ENCODE measurements at places on chromosomes 7 and 10.

GRCh38 chr10:99115703-99116102 is 119.9 kb downstream of the HPSE2 start:
- no peak for DNase-seq

- no peak for DNase-seq
These were observed 65.9 kb upstream of the FZD1 start for GRCh38 chr7:91198371-91198770.

GRCh38 chr10:17735166-17735941 is 16.6 kb upstream of the TMEM236 start:
- no peak for DNase-seq

DNA sequence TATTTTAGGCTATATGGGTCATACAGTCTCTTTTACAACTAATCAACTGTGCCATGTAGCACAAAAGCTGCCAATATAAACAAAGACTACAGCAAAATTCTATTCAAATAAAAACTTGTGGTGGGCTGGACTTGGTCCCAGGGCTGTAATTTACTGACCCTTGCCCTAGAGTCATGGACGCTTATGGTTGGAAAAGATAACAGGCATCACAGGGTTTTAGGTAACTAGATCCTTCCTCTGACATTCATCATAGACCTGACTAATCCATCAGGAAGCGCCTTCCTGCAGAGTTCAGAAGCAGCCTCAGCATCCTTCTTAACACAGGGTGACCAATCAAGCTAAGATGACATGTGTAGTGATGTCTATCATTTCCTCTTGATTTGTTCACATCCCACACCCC is 40.2 kb upstream of the GPAM start:
- DNase-seq, result no peak

- DNase-seq, result peak; percentile 63
These were observed 59.7 kb upstream of the PRSS1 start for GRCh38 chr7:142689439-142690120.

DNA sequence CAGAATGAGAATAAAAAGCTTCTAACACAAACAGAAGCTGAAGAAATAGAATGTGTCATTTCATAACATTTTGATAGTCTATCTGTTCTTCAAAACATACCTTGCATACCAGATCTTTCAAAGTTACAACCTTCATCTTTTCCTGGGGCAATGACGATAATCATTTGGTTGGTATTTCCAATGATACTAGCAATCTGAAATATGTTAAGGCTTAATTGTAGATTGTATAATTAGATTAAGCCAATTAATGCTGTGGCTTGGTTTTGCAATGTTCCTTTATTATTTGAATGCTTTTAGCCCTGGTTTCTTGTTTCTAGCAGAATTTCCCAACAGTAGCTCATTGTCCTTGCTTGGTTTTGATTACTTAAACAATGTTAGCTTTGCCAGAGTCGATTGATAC is 84.6 kb downstream of the CABCOCO1 start:
- DNase-seq, result no peak

DNA sequence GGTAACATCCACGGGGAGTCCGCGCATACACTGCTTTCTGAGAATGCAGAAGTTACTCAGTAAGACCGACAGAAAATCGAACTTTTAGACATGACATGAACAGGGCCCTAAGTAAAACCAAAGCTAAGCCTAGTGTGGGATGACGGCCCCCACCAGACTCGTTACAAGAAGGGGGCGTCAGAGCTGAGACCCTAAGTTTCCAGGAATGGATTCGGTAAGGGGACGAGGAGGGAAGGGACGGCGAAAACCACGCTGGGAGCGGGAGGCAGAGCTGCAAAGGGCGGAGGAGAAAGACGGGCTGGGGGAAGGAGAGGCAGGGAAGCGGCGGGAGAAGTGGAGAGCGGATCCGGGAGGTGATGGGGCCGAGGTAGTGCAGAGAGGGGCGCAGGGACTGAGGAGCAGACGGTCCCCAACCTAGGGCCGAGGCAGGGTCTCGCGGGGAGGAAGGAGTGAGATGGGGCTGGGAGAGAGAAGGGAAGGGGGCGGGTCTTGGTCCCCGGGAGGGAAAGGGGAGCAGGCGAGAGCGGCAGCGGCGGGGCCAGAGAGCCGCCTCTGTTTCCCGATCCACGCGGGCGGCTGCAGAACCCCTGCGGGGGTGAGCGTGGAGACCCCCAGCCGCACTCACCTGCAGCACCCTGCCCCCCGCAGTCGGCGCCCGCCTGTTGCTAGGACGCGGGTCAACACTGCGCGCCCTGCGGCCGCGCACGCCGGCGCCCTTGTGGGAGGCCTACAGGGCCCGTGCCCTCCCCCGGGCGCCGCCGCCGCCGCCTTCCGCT is 513 bp downstream of the ODAD2 start:
- DNase-seq, result no peak

DNA sequence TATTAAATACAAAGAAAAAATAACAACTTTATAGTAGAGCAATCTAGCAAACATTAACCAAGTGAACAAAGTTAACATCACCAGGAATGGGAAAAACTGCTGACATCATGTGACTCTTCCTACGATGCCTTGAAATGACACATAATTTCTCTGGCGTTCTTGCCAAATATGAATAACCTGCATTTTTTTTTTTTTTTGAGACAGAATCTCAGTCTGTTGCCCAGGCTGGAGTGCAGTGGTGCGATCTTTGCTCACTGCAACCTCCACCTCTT is 126.5 kb upstream of the VKORC1L1 start:
- DNase-seq, result no peak

GRCh38 chr10:114855776-114856543 is 34.4 kb downstream of the FHIP2A start:
- DNase-seq, result no peak

- DNase-seq, result no peak
These were observed 47.6 kb downstream of the STK17A start for GRCh38 chr7:43630482-43630881.

DNA sequence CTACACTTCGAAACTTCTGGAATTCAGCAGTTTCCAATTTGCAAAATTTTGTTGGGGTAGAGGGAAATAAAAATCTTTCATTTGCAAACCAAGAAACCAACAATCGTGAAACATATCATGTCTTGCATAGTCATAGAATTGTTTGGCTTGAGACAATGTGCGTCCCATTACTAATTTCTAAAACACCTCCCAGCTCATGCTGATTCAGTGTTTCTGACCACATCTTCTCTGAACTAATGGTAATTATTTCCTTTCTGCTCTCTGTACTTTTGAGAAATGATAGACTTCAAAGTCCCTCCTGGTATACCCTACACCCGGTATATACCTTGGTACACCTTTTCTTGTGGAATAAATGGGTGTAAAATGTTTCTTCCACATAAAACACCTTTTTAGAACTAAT is 41.8 kb upstream of the TSPAN13 start:
- DNase-seq, result no peak

GRCh38 chr7:139645572-139646523 is 122.4 kb downstream of the CLEC2L start:
- DNase-seq, result peak; percentile 76

- DNase-seq, result no peak
These were observed 75.3 kb downstream of the NDUFB2 start for GRCh38 chr7:140771826-140772225.

- DNase-seq, result no peak
These were observed 2.3 kb upstream of the TAX1BP1 start for GRCh38 chr7:27737616-27738015.

DNA sequence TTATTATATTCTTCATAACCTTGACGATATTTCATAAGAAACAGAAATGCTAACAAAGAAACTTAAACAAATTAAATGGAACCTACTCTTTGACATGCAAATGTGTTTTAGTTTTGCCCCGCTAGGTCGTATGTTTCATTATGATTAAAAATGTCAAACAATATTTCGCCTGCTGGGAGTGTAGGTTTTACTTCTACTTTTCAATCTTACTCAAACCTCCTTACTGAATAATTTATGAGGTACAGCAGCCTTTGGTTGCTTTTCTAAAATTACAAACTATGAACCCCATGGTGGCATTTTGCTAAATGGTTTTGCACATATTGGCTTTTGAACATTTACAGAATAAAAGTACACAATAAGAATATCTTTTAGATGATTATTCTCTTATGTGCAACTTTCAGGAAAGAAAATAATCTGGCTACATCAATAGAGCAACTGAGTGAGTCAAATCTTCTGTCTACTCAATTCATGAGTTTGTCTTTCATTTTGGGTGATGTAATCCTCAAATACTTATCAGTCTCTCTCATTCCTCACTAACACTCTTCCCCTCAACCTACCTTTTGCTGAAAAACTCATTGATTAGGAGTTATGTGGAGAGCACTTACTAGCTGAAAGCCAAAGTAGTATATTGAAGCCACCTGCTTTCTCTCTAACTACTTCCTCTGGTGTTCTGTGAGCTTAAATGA is 1226.4 kb downstream of the XPNPEP1 start:
- DNase-seq, result no peak

DNA sequence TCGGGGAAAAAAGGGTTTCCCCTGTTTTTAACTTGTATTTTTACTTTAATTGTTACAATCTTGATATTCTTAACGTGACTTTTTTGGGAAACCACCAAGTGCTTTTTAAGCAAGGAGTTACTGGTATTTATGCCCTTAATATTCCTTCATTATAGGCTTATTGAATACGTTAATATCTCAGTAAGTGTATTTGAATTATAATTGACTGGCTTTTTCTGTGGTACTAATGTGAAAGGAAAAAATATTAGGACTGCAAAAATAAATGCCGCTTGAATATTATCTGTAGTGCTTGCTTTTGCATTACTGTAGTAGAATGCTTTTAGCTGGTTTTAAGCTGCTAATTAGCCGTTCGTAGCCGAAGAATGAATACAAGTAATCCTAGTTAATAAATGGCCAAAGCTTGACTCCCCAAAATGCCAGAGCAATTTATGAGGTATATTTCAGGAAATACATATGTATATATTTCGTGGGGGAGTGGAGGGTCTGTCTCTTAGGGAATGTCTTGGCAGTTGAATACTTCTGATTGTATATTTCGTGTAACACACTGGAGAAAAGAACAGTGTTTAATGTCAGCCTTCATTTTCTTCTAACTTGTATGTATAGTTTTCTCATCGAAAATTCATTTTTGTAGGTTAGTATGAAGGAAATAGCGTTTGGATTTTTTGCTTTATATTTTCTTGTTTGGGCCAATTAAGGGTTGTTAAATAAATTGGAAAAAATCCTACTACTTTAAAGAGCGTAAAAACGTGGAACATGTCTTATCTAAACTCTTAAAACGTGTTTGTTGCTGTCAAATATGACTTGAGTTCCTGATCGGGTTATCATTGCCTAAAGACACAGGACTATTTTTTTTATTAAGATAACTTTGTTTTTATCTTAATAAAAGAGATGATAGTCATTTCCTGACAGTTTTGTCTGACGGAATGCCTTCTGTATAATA is 1.5 kb downstream of the PDCD4 start:
- no peak for DNase-seq

GRCh38 chr10:21069278-21069677 is 172.2 kb upstream of the NEBL start:
- peak; percentile 53 for DNase-seq

- DNase-seq, result peak; percentile 6
These were observed 1.0 kb downstream of the CHST15 start for GRCh38 chr10:124092250-124092859.

DNA sequence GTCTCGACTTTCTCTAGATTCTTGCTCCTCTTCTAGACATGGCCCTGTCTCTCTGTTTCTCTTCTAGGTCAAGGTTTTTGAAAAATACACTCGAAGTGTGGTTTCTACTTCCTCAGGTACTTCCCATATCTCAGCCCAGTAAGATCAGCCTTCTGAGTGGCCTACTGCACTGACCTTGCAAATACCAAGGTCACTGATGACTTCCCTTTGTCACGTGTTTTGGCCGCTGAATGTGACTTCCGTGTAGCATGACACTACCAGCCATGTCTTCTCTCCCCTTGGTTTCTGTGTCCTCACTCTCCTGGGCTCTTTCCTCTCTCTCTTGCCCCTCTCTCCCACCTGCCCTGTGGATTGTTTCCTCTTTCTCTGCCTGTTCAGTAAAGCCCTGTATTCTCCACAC is 7.9 kb upstream of the WIPF3 start:
- DNase-seq, result no peak

- DNase-seq, result no peak
These were observed 10.1 kb downstream of the LIMK1 start for GRCh38 chr7:74093671-74094223.

GRCh38 chr10:120506674-120507073 is 49.6 kb downstream of the PLPP4 start:
- no peak for DNase-seq

DNA sequence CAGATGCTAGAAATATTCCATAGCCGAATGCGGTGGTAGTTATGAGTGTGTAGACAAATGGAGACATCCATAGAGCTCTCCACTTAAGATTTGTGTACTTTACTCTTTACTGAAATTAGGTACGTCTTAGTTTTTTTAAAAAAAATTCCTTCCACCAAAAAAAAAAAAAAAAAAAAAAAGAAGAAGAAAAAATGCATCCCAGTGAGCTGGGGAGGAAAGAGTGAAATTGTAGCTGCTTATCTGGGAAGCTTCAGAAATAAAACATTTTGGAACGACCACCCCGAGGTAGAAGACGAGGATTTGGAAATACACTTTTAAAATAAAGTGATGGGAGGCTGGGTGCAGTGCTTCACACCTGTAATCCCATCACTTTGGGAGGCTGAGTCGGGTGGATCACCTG is 53.8 kb downstream of the RGS10 start:
- no peak for DNase-seq

DNA sequence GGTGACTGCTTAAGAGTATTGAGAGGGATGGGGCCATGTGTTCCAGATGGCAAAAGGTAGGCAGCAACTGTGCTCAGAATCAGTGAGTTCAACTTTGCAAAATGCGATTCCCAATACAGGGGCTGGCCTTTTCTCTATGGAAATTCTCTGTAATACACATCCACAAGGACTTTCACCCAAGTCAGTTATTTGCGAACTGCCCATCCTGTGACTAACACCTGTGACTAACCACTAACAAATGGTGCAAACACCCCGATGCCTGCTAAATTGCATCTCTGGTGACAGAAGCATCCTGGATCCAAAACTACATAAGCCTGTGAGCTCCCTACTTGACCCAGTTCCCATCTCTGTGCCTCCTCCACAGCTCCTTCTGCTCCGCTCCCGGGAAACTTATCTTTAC is 9.0 kb upstream of the CUZD1 start:
- DNase-seq, result no peak

DNA sequence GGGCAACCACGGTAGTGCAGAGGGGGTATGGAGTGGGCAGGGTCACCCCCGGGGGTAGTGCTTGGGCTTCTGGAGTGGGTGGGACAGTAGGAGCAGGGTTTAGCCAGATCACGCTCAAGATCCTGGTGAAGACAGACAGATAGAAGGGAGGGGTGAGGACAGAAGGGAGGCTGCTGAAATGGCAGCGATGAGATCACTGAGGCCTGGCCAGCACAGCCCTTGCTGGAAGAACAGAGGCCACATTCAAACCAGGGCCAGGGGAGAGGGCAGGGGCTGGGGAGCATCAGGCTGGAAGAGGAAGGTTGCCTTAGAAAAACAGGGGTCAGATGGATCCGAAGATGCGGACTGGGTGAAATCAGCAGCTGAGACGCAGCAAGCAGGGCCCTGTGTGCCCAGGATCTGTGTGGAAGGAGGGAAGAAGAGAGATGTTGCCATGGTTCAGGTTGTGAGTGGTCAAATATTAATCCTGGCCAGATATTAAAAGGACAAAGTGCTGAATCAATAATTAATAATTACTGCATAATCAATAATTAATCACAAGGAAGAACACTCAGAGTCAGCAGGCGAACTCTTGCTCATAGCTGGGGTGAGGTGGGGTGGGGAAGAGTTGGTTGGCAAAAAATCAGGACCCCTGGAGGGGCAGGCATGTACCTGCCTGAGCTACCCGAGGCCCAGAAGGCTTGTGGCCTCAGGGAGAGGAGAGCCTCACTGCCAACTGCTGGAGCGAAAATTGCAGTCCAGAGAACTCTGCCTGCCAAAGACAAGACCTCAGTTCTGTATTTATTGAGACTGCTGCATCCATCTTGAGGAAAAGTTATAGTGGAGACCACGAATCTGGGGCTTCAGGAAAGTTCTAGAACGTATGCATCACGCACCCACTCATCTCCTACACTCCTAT is 105.7 kb downstream of the GRB10 start:
- DNase-seq, result no peak
